ENCODE measurements at places on chromosomes 3 and 15. TPM values are rescaled to one million over a fixed set of nuclear protein-coding genes. Genes with fewer than 3 reads are reported as not detected.

GRCh38 chr3:25581823-25582222, 82.9 kb downstream of the TOP2B start:
- DNase-seq = no peak

DNA sequence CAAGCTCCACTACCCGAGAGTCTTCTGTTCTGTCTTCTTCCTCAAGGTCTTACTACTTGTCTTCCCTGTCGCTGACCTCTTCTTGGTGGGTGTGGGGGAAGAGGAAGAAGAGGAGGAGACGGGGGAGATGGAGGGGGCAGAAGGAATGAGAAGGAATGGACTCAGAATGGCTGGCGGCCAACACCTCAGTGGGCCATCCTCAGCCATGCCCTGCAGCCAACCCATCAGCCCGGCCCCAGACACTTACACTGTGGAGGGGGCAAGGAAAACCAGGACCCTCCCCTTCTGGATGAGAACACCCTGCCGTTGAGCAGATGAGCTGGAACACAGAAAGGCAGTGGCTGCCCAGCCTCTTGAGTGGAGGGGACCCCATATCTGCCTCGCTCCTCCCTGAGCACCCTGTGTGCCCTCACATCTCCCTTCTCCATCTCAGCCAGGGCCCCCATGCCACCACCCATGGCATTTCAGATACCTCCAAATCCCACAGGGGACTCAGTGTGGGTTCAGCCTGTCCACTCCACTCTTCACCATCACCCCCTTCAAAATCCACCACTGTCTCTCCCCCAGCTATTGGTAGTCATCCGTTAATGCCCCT, 45.5 kb upstream of the PRR23E start:
- no peak for DNase-seq

GRCh38 chr3:29919571-29919970, 638.7 kb downstream of the RBMS3 start:
- DNase-seq = no peak

GRCh38 chr3:9139366-9139765, 110.1 kb downstream of the SRGAP3 start:
- no peak for DNase-seq

DNA sequence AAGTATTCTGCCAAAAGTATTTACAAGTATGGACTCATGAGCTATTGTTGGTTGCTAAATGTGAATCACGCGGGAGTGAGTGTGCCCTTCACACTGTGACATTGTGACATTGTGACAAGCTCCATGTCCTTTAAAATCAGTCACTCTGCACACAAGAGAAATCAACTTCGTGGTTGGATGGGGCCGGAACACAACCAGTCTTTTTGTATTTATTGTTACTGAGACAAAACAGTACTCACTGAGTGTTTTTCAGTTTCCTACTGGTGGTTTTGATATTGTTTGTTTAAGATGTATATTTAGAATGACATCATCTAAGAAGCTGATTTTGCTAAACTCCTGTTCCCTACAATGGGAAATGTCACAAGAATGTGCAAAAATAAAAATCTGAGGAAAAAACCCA, 30.3 kb downstream of the SYNM start:
- no peak for DNase-seq

GRCh38 chr3:186902154-186902553, 28.2 kb upstream of the ST6GAL1 start:
- no peak for DNase-seq

- DNase-seq = no peak
These were observed 2.9 kb downstream of the FOXL2 start for GRCh38 chr3:138943724-138944653.

The FAM81A gene
- 0.49 TPM for total RNA-seq

The DLEC1 gene
- total RNA-seq = 0.25 TPM

The PODXL2 gene
- 2.9 TPM for total RNA-seq

The GOLGA6A gene
- 0.25 TPM for total RNA-seq

The TCF12 gene
- 138 TPM for total RNA-seq

All from vagina (tissue), 2 donors.